ENCODE measurements at places on chromosomes 6 and 20.

DNA sequence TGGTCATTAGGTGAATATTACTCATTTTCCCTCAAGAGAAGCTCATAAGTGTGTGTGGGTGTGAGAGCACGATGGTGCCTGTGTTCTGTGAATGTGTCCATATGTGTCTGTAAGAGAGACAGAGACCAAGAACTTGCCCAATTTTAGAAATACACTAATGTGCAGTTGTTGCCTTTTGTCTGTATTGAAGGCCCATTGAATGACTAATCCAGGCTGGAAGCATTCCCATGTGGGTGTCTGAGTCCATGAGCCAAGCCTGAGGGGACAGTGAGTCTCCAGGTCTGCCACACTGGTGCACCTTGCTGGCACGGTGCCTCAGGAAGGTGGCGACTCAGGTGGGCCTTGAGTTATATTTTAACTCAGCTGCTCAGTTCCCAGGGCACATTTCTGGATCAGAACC lies 25.5 kb upstream of the ASXL1 start:
- DNase-seq = no peak

DNA sequence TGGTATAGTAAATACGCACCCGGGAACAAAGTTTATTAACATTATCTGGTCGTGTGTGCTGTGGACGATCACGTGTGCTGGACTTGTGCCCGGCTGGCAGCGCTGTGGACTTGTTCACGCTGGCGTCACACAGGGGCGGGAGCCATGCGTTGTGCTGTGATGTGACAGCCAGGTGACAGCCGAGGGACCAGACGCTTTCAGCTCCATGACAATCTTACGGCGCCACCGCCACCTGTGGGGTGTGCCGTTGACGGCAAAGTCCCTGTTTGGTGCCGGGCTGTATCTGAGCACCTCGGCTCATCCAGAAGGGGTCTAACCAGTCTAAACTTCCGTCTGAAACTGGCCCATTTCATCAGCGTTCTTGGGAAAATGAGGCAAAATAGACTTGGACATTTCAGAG lies 25.2 kb downstream of the DLL1 start:
- no peak for DNase-seq

DNA sequence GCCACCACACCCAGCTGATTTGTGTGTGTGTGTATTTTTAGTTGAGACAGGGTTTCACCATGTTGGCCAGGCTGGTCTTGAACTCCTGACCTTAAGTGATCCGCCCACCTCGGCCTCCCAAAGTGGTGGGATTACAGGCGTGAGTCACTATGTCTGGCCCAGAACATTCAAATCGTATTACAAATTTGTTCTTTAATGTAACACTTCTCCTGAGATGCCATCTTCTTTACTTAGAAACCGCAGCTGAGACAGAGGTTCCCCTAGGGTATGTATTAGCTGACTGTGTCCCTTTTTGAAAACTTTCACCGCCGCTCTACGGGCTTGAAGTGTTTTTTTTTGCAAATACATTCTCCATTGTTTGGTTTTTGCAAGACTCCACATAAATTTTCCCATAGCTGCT lies 62.6 kb downstream of the TOX2 start:
- no peak for DNase-seq

- no peak for DNase-seq
Measured at GRCh38 chr6:85975957-85976356, 333.3 kb upstream of the SYNCRIP start.

GRCh38 chr6:17836293-17836692 lies 129.6 kb upstream of the NUP153 start:
- DNase-seq = no peak

DNA sequence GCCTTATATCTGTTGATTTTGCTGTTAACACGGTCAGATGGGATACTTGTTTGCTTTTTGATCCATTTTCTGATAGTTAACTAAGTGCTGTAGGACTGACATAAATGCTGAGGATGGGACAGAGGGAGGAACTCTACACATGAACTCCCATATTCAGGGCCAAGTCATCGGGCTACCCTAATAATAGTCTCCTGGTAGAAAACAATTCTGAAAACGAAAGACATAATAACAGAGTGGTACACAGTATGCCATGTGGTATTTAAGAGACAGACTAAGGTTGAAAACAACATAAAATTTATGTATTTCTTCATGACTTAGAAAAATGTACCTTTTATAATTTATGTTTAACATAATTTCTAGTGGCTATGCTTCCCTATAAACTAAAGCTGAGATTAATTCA lies 12.0 kb downstream of the ID4 start:
- DNase-seq = no peak

- DNase-seq = no peak
Measured at GRCh38 chr20:24060851-24061590, 72.4 kb upstream of the GGTLC1 start.

DNA sequence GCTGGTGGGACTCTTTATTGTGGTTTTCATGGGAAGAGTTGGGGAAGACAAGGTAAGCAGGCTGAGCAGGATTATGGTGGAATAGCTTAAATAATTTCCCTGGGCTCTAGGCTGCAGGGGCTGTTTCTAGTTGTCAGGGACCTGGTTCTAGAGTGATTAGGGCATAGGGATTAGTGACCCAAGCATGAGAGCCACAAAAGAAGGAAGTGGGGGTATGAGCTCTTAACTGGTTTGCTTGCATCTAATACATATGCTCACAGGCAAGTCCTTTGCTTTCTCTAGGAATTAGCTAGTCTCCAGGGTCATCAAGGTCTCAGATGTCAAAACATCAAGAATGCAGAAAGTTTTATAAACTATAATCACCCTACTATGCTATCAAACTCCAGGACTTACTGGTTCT lies 67.5 kb upstream of the NRN1 start:
- no peak for DNase-seq

DNA sequence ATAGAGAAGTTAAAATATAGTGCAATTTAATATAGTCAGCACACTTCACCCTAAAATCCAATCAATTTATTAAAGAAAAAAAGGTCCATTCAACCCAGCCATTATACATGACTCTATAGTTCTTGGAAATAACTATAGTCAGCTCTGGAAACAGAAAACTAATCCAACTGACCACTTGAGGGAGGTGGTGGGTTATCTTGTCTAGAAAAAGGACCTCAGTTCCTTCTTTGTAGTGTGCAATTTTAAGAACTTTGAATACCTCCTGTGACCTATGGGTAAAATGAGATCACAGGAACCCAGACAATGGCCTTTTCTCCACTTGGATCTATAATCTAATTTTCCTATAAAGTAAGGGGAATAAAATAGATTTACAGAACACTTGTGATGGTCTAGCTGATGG lies 163.6 kb upstream of the CENPW start:
- no peak for DNase-seq

GRCh38 chr20:62875419-62876361 lies 14.1 kb upstream of the TCFL5 start:
- DNase-seq = no peak

DNA sequence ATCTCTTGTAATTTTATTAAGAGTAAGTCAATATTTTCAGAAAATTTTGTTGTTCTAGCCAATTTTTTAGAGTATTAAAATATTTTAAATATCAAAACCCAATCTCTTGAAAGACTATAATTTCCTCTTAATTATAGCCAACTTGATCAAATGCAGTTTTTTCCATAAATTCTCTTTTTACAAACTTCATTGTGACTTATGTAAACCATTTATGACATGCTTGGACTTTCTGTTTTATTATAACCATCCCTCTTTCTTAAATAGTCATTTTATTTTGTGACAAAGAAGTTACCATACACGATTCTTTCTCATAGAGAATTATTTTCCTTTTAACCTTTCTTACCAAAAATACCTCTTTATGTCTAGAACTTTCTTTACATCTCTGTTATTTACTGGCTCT lies 1075.5 kb downstream of the KHDRBS2 start:
- no peak for DNase-seq

DNA sequence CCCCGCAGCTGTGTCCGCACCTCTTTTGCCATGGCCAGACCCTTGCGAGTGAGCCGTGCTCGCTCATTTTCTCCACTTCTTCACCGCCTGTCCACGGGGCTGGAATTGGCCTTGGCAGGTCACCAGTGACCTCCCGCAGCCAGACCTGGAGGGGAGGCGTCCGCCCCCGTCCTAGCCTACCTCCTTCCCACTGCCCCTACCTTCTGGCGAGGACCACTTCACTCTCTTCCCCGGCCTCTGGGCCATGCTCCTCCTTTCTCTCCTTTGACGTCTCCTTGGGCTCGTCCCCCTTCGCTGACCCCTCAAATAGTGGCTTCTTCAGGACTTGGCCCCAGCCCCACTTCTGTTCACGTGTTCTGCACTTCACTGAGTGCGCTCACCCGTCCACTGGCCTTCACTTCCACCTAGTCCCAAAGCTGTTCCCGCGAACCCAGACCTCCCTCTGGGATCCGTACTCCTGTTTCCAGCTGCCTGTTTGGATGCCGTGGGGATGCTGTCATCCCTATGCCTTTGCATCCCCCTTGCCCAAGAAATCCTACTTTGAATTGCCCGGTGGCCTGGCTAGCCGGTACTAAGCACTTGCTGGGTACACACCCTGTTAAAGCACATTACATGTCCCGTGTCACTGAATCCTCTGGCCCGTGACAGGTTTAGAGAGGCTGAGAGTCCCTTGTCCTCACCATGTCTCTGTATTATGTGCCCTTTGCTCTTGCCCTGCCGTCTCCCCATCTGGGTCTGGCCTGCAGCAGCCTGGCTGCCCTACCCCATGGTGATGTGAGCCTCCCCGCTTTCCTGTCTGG lies 33.0 kb downstream of the SPATA2 start:
- DNase-seq = no peak

GRCh38 chr6:11215773-11216172 lies 16.7 kb downstream of the NEDD9 start:
- DNase-seq = no peak

GRCh38 chr6:11214084-11214833 lies 18.2 kb downstream of the NEDD9 start:
- DNase-seq = no peak

Measured in CD4-positive, alpha-beta T cell treated with Interleukin-17A for 1 hour (primary cell).